ENCODE measurements at places on chromosomes 6 and 20.

- DNase-seq = no peak
Measured at GRCh38 chr6:16991981-16992629, 109.7 kb upstream of the STMND1 start.

- no peak for DNase-seq
Measured at GRCh38 chr6:2868637-2869036, 27.0 kb upstream of the SERPINB1 start.

GRCh38 chr6:134721060-134721405 lies 228.9 kb downstream of the ALDH8A1 start:
- no peak for DNase-seq

GRCh38 chr6:46638650-46639049 lies 14.0 kb downstream of the CYP39A1 start:
- no peak for DNase-seq

- no peak for DNase-seq
Measured at GRCh38 chr6:23524548-23524947, 601.5 kb upstream of the NRSN1 start.

DNA sequence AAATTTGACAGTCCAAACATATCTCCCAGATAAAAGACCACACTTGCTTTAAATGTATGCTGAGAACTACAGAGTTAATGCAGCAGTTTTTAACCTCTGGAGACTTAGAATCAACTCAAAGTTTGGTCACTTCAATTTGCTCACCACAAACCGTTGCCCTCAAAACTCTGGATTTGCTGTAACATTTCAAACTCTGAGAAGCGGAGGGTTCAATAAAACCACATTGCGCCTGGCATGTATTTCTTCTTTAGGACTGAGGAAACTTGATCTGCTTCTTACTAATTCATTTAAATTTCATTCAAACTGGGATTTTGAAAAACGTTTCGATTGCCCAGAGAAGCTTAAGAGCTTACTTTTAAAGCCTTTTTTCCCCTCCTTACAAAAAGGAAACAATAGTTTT lies 115.8 kb downstream of the MTFR2 start:
- no peak for DNase-seq

- DNase-seq = no peak
Measured at GRCh38 chr6:82832811-82833210, 232.8 kb downstream of the UBE3D start.
